ENCODE measurements at places on chromosomes 5 and 9. TPM values are rescaled to one million over a fixed set of nuclear protein-coding genes. Genes with fewer than 3 reads are reported as not detected.

Gene JAKMIP2
- total RNA-seq = 6.3 TPM

Gene OBP2B
- not detected for total RNA-seq

Gene DOCK8
- total RNA-seq = 266 TPM

Gene GALNT12
- total RNA-seq = 4.0 TPM

Gene SLC36A2
- total RNA-seq = not detected

Gene ACER2
- 2.4 TPM for total RNA-seq

Gene IFNA13
- not detected for total RNA-seq

Gene DEPDC1B
- total RNA-seq = 28.9 TPM

Gene NEUROG1
- total RNA-seq = not detected

Gene NHP2
- 139 TPM for total RNA-seq

Gene OMD
- not detected for total RNA-seq

Gene ZNF300
- total RNA-seq = 0.54 TPM

Gene MCC
- total RNA-seq = 3.5 TPM

Gene TBCA
- 151 TPM for total RNA-seq

Gene OCLN
- 0.34 TPM for total RNA-seq

Gene PDE8B
- not detected for total RNA-seq

Gene ZNG1E
- 51.9 TPM for total RNA-seq

Gene CACNA1B
- 0.05 TPM for total RNA-seq

Gene NUTM2G
- total RNA-seq = not detected

Gene PLPP7
- not detected for total RNA-seq

Gene CCDC107
- total RNA-seq = 32.1 TPM

Gene ERBIN
- total RNA-seq = 57.3 TPM

Gene PCDHGA1
- total RNA-seq = 0.17 TPM

All from T-helper 1 cell treated with Interleukin-12 subunit alpha and Interleukin-12 subunit beta and Interleukin-4 antibody, amounts not matched to agents 30 ng/mL and 1 ng/mL, for 36 hours (primary cell).